ENCODE measurements at places on chromosomes 13 and 19. TPM values are rescaled to one million over a fixed set of nuclear protein-coding genes. Genes with fewer than 3 reads are reported as not detected.

Gene NCAN
- polyA plus RNA-seq: not detected

DNA sequence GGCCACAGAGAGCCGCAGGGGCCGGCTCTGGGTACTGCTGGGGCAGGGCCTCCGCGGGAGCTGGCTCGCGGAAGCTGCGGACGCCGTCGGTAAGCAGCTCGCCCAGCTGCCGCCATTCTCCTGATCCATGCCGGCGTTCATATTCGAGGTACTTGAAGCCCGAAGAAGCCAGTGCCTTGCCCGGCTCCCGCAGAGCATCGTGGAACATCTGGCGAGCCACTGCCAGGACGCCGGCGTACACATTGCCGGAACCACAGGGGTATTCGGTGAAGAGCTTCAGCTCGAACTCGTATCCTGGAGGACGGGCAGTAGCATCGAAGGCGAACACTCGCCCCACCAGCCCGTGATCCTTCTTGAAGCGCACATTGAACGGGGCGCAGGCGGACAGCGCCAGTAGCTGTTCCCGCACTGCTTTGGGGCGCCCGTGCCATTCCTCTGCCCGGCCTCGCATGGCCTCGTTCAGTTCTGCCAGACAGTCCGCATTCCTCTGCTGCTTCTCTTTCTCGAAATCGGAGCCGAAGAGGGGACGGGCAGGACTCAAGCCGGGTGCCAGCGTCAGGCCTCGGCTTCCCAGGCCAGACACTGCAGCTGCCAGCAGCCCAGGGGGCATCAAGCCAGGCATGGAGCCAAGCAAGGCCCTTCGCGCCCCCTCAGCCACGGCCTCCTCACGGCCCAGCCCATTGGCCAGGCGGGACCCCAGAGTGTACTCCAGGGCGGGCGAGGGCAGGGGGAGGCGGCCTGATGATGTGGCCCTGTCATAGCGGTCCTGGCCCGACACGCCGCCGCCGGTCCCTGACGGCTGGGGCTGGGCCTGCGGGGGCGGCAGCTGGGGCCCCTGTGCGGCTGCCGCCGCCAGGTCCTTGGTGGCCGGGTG lies 1.0 kb downstream of the IRF2BP1 start:
- H3K27me3 ChIP-seq: no peaks in the 10 kb centered on the region
- peak overlapping the region; percentile 55 for H3K4me3 ChIP-seq
- no peaks in the 10 kb centered on the region for H3K36me3 ChIP-seq
- H3K27ac ChIP-seq: peak overlapping the region; percentile 83
- H3K4me1 ChIP-seq: peaks cover 34% of the 10 kb centered on the region
- no peak for DNase-seq

- H3K4me1 ChIP-seq: peaks cover 21% of the 10 kb centered on the region
- H3K36me3 ChIP-seq: no peaks in the 10 kb centered on the region
- peaks cover 45% of the 10 kb centered on the region for H3K27me3 ChIP-seq
- no peak overlapping the region for H3K27ac ChIP-seq
- DNase-seq: no peak
- no peak overlapping the region for H3K4me3 ChIP-seq
Measured at GRCh38 chr19:12843999-12844732, 5.9 kb downstream of the MAST1 start.

- no peaks in the 10 kb centered on the region for H3K27me3 ChIP-seq
- no peak for DNase-seq
- H3K4me1 ChIP-seq: peaks cover 25% of the 10 kb centered on the region
- peaks cover 16% of the 10 kb centered on the region for H3K36me3 ChIP-seq
Measured at GRCh38 chr19:39827216-39827615, 6.7 kb downstream of the DYRK1B start.

Gene FXYD1
- polyA plus RNA-seq: 0.79 TPM

- DNase-seq: no peak
- peaks cover 4% of the 10 kb centered on the region for H3K27me3 ChIP-seq
- no peaks in the 10 kb centered on the region for H3K4me1 ChIP-seq
Measured at GRCh38 chr13:113129921-113130750, 7.5 kb downstream of the F10 start.

- H3K27me3 ChIP-seq: no peaks in the 10 kb centered on the region
- no peak overlapping the region for H3K27ac ChIP-seq
- no peak for DNase-seq
- no peak overlapping the region for H3K4me3 ChIP-seq
- no peaks in the 10 kb centered on the region for H3K4me1 ChIP-seq
- no peaks in the 10 kb centered on the region for H3K36me3 ChIP-seq
Measured at GRCh38 chr13:24179486-24179850, 18.9 kb downstream of the SPATA13 start.

DNA sequence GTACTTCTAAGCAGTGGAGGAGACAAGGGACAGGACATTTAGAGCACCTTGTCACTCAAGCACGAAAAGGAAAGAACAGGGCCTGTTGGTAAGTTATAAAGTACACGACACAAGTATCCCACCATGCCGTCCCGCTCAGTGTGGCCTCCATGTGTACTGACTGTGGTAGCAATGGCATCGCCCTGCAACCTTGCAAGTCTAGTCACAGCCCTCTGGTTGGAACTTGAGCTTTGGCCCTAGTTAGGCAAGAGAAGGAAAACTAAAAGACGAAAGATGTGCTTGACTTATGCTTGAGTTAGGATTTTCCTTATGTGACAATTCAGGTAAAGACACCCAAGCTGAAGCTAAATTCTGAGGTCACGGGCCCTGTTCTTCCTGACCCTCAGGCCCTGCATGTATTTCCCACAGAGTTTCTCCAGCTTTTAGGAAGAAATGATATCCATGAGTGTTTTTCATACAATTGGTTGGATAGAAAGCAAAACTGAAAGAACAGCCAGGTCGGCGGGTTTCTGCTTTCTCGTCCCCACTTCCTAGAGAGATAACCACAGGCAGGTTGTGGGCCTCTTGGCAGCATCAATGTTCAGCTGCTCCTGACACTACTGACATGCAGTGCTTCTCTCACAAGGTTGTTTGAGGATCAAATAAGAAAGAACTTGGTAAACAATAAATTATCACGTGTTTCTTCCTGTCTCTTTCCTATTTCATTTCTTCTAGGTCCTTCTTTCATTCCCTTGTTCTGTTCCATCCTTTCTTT lies 216.2 kb downstream of the IRS2 start:
- no peak overlapping the region for H3K4me3 ChIP-seq
- no peak overlapping the region for H3K27ac ChIP-seq
- DNase-seq: peak; percentile 53

GRCh38 chr13:40519637-40520036 lies 146.8 kb downstream of the FOXO1 start:
- no peaks in the 10 kb centered on the region for H3K36me3 ChIP-seq
- no peak overlapping the region for H3K27ac ChIP-seq
- H3K4me3 ChIP-seq: no peak overlapping the region
- no peaks in the 10 kb centered on the region for H3K27me3 ChIP-seq
- peaks cover 25% of the 10 kb centered on the region for H3K4me1 ChIP-seq

Gene EPSTI1
- 17.3 TPM for polyA plus RNA-seq

DNA sequence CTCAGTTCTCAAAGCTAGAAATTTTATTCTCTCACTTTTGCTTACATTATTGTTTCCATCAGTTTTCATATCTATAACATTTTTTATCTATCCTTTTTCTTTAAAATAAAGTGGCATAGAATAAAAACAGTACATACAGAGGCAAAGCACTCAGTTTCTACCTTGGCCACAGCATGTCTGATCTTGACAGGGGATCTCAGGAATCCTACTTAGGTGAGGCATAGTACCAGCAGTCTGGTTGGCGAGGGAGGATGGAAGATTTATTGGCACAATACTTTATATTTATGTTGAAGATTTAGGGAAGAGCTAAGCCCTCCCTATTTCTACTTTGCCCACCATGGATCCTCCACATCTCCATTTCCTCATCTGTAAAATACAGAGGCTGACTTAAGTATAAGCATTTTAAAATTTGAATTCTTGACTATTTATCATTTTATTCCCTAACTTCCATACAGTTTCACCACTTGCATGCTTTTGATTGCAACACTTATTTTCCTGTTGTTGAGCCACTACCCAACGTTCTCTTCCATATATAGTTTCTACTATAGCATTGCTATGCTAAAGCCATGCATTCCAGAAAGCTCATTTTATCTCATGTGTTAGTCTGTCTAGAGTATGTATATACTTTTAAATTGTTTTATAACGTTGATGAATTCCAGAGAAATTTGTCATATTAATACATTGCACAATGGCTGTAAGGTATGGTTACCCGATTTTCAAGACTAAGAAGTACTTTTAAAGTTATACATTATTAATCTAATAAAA lies 506.7 kb downstream of the KCTD12 start:
- no peak for DNase-seq
- H3K36me3 ChIP-seq: no peaks in the 10 kb centered on the region
- H3K27me3 ChIP-seq: no peaks in the 10 kb centered on the region
- H3K27ac ChIP-seq: no peak overlapping the region
- no peaks in the 10 kb centered on the region for H3K4me1 ChIP-seq
- H3K4me3 ChIP-seq: no peak overlapping the region

DNA sequence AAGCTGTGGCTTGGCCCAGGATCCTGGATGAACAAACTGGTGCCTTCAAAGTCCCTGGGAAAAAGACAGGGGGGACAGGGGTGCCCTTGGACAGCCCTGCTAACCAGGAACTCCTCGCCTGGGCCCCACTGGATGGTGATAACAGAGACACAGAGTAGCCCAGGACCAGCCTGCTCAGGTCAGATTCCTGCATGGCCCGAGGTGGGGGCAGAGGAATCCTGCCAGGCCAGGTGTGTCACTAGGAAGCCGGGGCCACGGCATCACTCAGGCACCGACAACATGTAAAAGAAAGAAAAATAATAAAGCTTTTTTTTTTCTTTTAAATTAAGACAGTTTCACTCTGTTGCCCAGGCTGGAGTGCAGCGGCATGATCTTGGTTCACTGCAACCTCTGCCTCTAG lies 5.6 kb upstream of the RPL18A start:
- H3K4me1 ChIP-seq: peaks cover 30% of the 10 kb centered on the region
- H3K4me3 ChIP-seq: no peak overlapping the region
- H3K27ac ChIP-seq: no peak overlapping the region
- H3K36me3 ChIP-seq: no peaks in the 10 kb centered on the region
- H3K27me3 ChIP-seq: no peaks in the 10 kb centered on the region
- no peak for DNase-seq

DNA sequence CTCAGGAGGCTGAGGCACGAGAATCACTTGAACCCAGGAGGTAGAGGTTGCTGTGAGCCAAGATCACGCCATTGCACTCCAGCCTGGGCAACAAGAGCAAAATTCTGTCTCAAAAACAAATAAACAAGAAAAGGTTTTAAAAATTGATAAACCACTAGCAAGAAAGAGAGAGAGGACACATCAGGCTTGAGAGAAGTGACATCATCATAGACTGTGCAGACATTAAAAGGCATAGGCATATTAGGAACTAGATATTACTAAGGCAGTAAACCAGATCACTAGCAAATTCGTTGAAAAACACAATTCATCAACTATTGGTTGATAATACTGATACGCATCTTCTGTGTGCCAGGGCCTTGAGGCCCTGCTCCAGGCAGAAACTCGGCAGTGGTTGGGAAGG lies 7.7 kb downstream of the A1BG start:
- H3K36me3 ChIP-seq: no peaks in the 10 kb centered on the region
- H3K27me3 ChIP-seq: no peaks in the 10 kb centered on the region
- no peak overlapping the region for H3K4me3 ChIP-seq
- no peak overlapping the region for H3K27ac ChIP-seq
- DNase-seq: no peak

Gene CEACAM6
- not detected for polyA plus RNA-seq

- H3K4me1 ChIP-seq: no peaks in the 10 kb centered on the region
- H3K36me3 ChIP-seq: no peaks in the 10 kb centered on the region
- no peaks in the 10 kb centered on the region for H3K27me3 ChIP-seq
- H3K27ac ChIP-seq: no peak overlapping the region
Measured at GRCh38 chr13:57286511-57287098, 119.6 kb downstream of the PRR20E start.

Gene CAMSAP3
- 0.07 TPM for polyA plus RNA-seq

Gene PSPN
- 0.76 TPM for polyA plus RNA-seq

DNA sequence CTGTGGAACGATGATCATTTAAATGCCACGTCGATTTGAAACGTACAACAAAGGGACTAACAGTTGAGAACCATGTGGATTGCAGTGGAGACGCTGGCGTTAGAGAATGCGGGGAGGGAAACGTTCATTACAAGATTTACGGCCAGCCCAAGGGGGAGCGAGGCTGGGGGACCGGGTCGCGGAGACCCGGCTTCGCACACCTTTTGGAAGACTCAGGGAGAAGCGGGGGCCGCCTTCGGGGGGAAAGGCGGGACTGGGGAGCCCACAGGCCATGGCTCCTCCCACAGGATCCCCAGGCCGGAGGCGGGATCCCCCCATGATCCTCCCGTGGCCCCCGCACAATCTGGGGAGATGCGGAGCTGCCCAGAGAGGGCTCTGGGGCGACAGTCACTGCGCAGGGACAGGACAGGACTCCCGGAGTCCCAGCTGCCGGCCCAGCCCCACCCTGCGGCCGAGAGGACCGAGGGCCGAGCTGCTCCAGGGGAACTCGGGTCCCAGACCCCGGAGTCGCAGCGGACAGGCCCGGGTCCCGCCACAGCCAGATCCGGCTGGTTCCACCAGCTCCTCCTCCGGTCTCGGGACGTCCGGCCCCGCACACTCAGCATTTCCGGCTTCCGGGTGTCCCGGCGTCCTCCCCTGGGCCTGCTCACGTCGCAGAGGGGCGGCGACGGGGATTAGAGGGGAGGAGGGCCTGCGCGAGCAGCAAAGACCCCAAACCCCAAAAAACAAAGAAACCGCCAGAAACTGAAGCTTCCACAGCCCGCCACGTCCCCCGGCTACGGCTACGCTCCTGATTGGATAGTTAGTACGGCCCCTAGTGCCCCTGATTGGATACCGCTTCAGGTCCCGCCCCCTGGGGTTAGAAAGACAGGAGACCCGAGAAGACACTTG lies 21.1 kb upstream of the OR10H1 start:
- H3K27ac ChIP-seq: peak overlapping the region; percentile 96
- H3K36me3 ChIP-seq: no peaks in the 10 kb centered on the region
- peak overlapping the region; percentile 95 for H3K4me3 ChIP-seq
- H3K27me3 ChIP-seq: no peaks in the 10 kb centered on the region

Gene CD70
- 4.0 TPM for polyA plus RNA-seq

DNA sequence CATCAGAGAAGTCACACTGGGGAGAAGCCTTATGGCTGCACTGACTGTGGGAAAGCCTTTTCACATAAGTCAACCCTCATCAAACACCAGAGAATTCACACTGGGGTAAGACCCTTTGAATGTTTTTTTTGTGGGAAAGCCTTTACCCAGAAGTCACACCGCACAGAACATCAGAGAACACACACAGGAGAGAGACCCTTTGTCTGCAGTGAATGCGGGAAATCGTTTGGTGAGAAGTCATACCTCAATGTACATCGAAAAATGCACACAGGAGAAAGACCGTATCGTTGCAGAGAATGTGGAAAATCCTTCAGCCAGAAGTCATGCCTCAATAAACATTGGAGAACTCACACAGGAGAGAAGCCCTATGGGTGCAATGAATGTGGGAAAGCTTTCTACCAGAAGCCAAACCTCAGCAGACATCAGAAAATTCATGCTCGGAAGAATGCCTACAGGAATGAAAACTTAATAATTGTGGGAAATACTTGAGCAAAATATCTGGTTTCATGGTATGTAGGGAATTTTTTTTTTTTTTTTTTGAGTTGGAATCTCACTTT lies 30.7 kb downstream of the ZNF793 start:
- no peak overlapping the region for H3K27ac ChIP-seq
- DNase-seq: no peak
- H3K27me3 ChIP-seq: no peaks in the 10 kb centered on the region
- no peak overlapping the region for H3K4me3 ChIP-seq
- no peaks in the 10 kb centered on the region for H3K4me1 ChIP-seq

All from CD8-positive, alpha-beta memory T cell (primary cell).